ENCODE measurements at places on chromosomes 3 and 15.

DNA sequence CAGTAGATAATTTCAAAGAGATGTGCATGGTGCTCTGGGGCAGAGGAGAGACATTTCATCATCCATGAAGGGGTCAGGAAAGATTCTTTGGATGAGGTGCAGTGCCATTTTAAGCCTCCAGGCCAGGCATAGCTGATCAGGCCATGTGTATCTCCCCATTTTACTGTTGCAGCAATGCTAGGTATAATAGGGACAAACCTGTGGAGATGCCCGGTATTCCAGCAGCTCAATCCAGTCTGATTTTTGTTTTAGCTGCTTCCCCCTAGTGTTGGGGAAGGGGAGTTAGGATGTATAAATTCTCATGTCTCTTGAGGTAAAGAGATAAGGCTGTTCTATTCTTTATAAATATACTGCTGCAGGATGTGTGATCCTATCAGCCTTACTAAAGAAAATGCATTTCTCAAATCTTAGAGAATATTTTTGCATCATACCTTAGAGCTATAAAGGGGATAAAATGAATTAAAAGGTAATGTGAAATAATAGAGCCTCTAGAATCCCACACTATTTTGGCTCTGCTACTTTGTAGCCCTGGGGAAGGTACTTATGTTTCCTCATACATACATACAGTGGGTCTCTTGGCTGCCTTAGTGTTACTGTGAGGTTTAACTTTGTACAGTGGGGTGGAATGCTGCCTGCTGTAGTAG lies 5.2 kb downstream of the CDV3 start:
- no peak for DNase-seq

GRCh38 chr3:153137626-153138025 lies 24.4 kb upstream of the RAP2B start:
- DNase-seq, result no peak

DNA sequence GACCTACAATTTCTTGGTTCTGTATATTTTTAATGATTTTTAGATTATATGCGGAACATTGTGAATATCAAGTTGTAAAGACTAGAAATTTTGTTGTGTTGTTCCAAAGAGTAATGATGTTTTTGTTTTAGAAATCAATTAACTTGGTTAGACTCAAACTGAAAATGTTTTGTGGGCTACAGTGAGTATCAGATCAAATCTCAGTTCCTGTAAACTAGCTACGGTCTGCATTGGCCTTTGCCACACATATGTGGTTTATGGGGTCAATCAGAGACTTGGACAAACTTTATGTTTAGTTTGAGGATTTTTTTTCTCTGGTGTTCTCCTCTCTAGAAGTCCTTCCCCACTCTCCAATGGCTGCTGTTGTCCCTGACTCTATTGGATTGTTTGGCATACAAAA lies 308.0 kb upstream of the THRB start:
- DNase-seq, result no peak

- no peak for DNase-seq
Observed at GRCh38 chr3:105614288-105615030, 247.8 kb downstream of the ALCAM start.

- no peak for DNase-seq
Observed at GRCh38 chr3:143855183-143855582, 6.9 kb upstream of the SLC9A9 start.

DNA sequence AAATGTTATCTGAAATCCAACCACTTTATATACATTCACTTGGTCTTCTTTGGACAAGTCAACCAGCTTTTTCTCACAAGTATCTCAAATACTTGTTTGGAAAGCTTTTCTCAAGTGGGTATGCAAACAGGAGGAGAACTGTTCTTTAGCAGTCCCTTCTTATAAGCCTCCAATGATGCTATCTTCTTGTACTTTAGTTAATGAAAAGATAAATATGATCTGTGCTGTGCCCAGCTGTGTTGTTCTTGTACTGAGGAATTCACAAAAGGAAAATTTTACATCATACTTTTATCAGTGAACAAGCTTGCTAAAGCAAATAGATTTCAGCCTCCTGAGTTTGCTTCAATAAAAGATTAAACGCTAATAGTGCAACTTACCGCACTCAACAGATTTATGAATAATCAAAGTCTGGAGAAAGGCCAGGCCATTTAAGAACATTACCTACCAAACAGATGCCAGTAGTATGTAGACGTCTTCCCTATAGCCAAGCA lies 395.2 kb downstream of the MECOM start:
- DNase-seq, result no peak

- no peak for DNase-seq
Observed at GRCh38 chr3:101591071-101591470, 17.1 kb downstream of the PCNP start.

DNA sequence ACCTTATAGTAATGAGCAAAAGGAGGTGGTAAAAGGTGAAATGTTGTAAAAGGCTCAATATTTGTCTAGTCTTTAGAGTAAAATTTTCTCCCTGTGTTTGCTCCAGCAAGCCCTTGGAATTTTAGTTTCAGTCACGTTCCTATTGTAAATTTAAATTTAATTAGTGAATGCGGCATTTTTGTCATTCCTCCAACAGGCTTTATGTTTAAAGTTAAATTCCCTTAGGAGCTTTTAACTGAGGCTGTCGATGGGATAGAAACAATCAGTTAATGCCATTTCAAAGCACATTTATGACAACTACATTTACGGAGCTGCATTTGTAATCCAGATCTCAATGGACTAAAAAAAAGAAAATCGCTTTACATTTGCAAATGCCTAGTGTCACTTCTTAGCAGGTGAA lies 868 bp upstream of the GADL1 start:
- no peak for DNase-seq

DNA sequence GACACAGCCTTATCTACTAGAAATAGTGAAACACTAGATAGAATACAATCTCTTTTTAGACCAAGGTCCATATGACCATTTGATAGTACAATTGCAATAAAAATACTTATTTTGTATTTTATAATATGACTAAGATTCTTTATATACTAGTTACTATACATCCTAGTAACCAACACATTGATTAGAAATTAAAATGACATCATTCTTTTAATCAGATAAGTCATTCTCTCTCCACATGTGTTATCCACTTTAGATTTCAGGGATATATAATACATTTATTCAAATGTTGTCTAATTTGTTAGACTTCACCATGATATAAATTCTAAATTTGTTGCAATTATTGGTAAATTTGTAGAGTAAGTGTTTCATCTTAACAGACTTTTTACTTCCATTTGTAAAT lies 276.2 kb upstream of the DPH6 start:
- no peak for DNase-seq

Measured in stimulated activated CD4-positive, alpha-beta T cell treated with anti-CD3 and anti-CD28 coated beads, Interleukin-1b, Interleukin-23, amount 100 ng/mL, for 1 hour (primary cell).